SHP77 (cell line): ENCODE measurements at places on chromosomes 2 and 18.

DNA sequence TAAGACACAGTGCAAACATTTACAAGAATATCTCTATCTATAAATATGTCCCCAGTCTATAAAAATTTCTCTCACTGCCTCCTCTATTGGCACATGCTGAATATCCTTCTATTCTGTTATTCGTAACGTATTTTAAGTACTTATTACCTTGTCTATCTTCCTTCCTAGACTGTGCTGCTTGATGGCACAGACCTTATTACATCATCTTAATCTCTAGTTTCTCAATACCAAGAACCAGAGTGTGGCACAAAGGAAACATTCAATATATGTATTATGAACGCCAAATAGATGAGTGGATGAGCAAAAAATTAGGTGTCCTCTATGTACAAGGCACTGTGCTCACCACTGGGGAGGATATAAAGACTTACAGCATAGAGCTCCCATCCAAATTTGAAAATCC, 282.8 kb downstream of the NBAS start:
- DNase-seq = no peak

- DNase-seq = no peak
Measured at GRCh38 chr18:35818353-35818667, 154.2 kb upstream of the RMP24 start.

- no peak for DNase-seq
Measured at GRCh38 chr2:212915121-212915782, 236.2 kb downstream of the IKZF2 start.

GRCh38 chr2:88057437-88057844, 1.9 kb upstream of the KRCC1 start:
- no peak for DNase-seq

DNA sequence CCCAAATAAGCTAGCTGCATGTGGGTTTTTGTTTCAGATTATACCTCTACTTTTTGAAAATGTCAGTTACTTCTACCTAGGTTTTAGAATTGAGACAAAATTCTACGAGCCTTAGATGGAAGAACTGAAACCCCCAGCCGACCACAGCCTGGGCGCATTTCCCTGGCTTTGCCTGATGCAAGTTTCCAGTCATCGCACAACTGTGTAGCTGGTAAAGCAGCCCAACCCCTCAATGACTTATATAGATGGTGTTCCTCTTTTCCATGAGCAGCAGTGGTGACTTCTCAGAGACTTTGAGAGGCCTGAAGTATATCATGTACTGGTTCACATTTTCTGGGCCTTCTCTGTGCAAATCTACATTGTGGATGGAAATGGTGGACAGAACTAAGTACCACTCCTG, 515.4 kb upstream of the RAB6C start:
- no peak for DNase-seq

- no peak for DNase-seq
Measured at GRCh38 chr18:74947417-74947816, 261.5 kb downstream of the PTGR3 start.

DNA sequence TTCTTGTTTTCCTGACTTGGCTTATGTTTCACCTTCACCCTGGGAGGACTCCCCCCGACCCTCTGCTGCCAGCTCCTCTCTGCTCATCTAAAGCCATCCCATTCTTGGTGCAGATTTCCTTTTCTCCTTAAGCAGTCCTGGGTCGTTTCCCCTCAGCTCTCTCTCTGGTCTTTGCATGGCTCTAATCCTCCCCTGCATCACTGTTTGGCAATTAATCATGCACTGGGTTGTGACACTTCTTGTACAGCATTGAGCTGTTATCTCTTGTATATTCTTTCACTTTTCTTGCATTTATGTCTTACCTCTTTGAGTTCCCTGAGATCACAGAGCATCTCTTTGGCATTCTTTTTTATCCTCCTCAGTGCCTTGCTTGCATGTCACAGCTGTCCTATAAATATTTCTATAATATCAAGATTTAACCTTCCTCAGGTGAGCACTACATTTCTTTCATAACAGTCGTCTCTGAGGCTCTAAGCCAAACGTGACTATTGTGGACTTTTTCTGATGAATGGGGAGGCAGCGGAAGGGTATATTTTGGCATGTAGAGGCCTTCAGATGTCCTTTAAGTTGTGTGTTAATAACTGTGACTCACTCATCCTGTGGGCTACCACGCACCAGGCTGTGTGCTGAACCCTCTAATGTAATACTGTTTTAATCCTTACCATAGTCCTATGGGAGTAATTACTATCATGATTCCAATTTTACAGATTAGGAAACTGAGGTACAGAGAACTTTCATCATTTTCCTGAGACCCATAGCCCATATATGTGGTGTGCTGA, 507.5 kb downstream of the SLC4A3 start:
- DNase-seq = no peak

- no peak for DNase-seq
Measured at GRCh38 chr2:48566592-48567310, 36.8 kb downstream of the STON1 start.

- peak; percentile 84 for DNase-seq
Measured at GRCh38 chr2:112254466-112255240, at the start of gene ZC3H8. TSS of gene ZC3H8 (minus strand) at chr2:112255042. CDS start at chr2:112254981, 61 bp downstream.

GRCh38 chr2:20666304-20667150, at the start of gene GDF7:
TSS of gene GDF7 (plus strand) at chr2:20667144. CDS start at chr2:20667240, 96 bp downstream.
- DNase-seq = no peak

DNA sequence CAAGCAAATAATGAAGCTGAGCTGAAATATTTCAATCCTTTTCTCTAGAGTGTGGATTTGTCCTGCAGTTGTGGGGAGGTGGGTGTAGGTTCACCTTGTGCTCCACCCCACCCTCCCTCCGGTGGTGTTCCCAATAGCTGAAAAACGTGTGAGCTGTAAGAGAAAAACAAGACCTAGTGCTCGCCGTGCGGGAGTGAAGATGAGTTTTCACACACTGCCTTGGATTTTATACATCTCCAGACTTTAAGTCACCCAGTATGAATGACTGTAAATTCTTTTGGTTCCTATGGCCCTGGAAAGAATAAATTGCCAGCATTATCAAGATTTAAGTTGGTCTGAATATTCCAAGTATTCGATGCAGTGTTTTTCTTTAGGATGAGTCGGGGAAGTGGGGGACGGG, 1.9 kb upstream of the SOX11 start:
- DNase-seq = peak; percentile 38

DNA sequence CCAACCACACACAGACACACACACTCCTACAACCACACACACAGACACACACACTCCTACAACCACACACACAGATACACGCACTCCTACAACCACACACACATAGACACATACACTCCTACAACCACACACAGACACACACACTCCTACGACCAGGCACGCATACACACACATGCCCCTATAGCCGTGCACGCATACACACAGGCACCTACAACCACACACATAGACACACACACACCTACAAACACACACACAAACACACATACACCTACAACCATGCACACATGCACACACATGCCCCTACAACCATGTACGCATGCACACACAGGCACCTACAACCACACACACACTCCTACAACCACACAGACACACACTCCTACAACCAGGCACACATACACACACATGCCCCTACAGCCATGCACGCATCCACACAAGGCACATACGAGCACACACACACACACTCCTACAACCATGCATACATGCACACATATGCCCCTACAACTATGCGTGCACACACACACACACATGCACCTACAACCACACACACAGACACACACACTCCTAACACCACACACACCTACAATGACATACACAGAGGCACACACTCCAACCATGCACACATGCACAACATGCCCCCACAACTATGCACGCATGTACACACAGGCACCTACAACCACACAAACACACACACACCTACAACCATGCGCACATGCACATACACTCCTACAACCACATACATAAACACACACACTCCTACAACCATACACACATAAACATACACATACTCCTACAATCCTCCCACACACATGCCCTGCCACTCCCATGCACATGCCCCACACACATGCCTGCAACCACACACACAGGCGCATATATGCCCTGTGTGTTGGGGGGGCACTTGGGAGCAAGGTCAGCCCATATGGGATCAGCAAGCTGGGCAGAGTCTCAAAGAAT, 19.1 kb upstream of the TEX51 start:
- no peak for DNase-seq
